ENCODE measurements at places on chromosomes 7 and 10. TPM values are rescaled to one million over a fixed set of nuclear protein-coding genes. Genes with fewer than 3 reads are reported as not detected.

Gene ELMO1
- total RNA-seq: 80.8 TPM

- no peak for DNase-seq
Observed at GRCh38 chr7:141501451-141501850, 49.8 kb upstream of the AGK start.

Gene HTR7
- 0.55 TPM for total RNA-seq

- no peak for DNase-seq
Observed at GRCh38 chr10:111707076-111707475, 476.5 kb downstream of the GPAM start.

DNA sequence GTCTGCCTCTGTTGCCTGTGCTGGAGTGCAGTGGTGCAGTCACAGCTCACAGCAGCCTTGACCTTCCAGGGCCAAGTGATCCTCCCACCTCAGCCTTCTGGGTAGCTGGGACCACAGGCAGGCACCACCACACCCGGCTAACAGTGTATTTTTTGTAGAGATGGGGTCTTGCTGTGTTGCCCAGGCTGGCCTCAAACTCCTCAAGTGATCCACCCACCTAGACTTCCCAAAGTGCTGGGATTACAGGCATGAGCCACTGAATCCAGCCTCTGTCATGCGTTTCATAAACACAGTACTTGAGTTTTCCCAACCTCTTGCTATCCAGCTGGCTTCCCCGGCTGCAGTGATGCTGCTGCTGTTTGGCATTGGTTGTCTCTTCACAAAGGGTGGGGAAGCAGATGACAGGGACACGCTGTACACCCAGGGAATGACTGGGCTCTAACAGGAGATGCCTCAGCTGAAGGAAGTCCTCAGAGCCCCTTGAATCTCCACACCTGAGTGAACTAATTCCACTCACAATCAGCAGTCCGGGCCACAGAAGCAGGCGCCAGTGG lies 191.5 kb downstream of the DIP2C start:
- DNase-seq: no peak

GRCh38 chr7:9498303-9498702 lies 1064.9 kb downstream of the NXPH1 start:
- DNase-seq: no peak

GRCh38 chr7:95996174-95996573 lies 223.8 kb downstream of the DYNC1I1 start:
- DNase-seq: no peak

GRCh38 chr7:71403202-71403946 lies 271.4 kb downstream of the GALNT17 start:
- DNase-seq: no peak

GRCh38 chr7:55178863-55179773 lies 160.3 kb downstream of the EGFR start:
- no peak for DNase-seq

DNA sequence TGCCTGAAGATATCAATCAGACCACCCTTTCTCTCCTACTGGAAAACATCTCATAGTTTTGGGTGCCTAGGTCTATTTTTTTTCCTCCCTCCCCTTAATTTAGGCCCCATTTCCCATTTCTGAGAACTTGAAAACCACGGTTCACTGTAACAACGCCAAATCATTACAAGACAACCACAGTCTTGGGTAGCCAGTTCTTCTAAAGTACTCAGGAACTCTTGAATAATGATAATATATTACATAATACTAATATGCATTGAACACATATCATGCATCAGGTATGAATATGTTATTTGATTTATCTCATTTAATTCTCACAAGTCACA lies 185.1 kb upstream of the ADO start:
- no peak for DNase-seq

DNA sequence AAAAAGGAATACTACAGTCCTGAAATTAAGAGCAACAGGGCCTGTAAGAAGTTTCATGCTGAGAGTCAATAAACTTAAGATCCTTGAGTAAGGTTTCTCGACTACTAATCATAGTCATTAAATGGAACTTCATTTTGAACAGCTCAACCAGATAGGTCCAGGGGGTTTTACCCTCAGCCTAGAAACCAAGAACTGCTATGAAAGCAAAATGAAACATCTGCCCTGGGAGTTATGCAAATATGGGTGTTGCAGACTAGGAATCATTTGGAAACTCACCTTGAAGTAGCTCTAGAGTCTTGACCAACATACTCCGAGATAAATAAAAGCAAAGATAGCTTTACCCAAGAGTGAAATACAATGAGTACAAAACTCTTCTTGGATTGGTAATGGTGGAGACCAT lies 128.0 kb downstream of the HGF start:
- no peak for DNase-seq

- no peak for DNase-seq
Observed at GRCh38 chr7:4244635-4245034, 437.5 kb upstream of the FOXK1 start.

Gene NFKB2
- 4.4 TPM for total RNA-seq

- no peak for DNase-seq
Observed at GRCh38 chr7:44935583-44935982, 43.2 kb downstream of the MYO1G start.

DNA sequence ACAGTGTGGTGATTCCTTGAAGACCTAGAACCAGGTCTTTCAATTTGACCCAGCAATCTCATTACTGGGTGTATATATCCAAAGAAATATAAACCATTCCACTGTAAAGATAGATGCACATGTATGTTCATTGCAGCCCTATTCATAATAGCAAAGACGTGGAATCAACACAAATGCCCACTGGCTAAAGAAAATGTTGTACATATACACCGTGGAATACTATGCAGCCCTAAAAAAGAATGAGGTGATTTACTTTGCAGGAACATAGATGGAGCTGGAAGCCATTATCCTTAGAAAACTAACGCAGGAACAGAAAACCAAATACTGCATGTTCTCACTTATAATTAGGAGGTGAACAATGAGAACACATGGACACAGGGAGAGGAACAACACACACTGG lies 278.0 kb upstream of the KCND2 start:
- no peak for DNase-seq

- no peak for DNase-seq
Observed at GRCh38 chr10:86062647-86063145, 303.9 kb downstream of the GRID1 start.

Gene RSPH10B
- not detected for total RNA-seq

DNA sequence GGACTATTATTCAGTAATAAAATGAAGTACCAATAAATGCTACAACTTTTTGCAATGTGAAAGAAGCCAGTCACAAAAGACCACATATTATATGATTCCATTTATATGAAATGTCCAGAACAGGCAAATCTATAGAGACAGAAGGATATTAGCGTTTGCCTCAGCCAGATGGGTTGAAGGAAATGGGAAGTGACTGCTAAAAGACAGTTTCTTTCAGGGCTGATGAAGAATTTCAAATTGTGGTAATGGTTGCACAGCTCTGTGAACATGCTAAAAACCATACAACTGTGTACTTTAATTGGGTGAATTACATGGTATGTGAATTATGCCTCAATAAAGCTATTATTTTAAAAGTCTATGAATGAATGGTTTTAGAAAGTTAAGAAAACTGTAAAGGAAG lies 23.9 kb upstream of the REEP3 start:
- no peak for DNase-seq

Gene ICA1
- 47.9 TPM for total RNA-seq
